Activated T-cell treated with anti-CD3 and anti-CD28 coated beads for 4 hours (primary cell): ENCODE measurements at places on chromosomes 6 and 20.

GRCh38 chr6:114312931-114313330, 29.9 kb downstream of the HS3ST5 start:
- no peak for DNase-seq

GRCh38 chr6:136487759-136488425, 62.3 kb downstream of the MAP7 start:
- no peak for DNase-seq

- no peak for DNase-seq
Measured at GRCh38 chr20:58551631-58552030, 36.4 kb upstream of the APCDD1L start.

GRCh38 chr6:34524499-34524898, 31.6 kb downstream of the SPDEF start:
- DNase-seq = no peak

GRCh38 chr6:156890627-156891314, 113.6 kb downstream of the ARID1B start:
- no peak for DNase-seq

DNA sequence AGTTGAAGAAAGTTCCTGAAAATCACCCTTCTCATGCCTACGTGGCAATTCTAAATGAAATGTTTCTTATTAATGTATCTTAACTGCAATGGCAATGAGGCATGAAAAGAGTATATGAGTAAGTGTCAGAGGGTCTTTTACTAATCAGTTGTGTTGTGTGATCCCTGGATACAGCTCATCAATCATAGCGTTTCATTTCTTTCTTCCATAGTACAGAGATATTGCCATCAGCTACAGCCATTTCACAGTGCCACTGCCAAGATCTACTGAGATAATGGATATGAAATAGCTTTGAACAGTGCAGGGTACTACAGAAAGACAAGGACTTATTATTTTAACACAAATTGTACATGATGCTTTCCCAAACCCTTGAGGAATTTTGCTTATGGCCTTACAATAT, 450.8 kb downstream of the KHDRBS2 start:
- no peak for DNase-seq

DNA sequence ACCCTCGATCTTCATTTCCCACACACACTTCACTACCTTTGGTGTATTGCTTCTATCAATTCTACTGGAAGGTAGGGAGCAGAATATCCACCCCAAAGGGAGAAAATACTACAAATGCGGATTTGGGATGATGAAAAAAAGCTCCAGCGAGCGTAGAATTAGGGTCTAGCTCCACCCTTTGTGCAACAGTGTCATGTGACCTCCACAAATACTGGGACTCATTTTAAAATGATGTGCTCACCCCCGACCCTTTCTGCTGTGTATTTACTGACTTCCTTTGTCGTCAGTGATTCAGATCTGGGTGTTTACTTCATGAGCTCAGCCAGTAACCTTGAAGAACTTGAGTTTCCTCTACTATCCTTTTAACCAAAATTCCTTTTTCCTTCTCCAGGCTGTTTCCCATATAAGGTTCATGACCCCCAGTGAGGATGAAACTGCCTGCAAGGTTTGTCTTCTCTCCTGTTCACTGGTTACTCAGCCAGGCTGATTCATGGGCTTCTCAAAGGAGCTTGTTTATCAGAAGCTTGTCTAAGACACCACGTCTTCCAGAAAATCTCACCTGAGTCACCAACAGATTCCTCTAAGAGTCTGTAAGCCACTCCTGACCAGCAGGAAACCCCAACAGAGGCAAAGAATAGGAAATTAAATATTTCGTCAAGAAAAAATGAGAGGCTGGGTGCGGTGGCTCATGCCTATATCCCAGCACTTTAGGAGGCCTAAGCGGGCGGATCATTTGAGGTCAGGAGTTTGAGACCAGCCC, 39.6 kb upstream of the PAX1 start:
- no peak for DNase-seq

- DNase-seq = no peak
Measured at GRCh38 chr6:6781172-6781872, 192.8 kb downstream of the LY86 start.

DNA sequence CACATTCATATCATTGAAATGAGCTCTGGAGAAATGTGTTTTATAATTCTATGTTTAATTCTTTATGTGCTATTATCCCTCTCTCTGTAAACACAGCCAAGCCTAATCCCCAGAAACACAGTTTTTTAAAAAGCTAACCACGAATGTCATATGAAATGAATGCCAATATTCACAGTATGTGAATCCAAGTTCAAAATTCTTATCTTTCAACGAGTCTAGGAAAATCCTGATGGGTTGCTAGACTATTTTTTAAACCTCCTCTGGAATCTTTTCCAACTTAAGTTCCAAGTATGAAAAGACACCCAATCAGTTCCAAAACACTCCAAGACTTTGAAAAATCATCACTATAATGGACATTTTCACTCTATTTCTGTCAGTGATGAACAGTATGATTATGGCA, 689.3 kb downstream of the HACE1 start:
- no peak for DNase-seq

DNA sequence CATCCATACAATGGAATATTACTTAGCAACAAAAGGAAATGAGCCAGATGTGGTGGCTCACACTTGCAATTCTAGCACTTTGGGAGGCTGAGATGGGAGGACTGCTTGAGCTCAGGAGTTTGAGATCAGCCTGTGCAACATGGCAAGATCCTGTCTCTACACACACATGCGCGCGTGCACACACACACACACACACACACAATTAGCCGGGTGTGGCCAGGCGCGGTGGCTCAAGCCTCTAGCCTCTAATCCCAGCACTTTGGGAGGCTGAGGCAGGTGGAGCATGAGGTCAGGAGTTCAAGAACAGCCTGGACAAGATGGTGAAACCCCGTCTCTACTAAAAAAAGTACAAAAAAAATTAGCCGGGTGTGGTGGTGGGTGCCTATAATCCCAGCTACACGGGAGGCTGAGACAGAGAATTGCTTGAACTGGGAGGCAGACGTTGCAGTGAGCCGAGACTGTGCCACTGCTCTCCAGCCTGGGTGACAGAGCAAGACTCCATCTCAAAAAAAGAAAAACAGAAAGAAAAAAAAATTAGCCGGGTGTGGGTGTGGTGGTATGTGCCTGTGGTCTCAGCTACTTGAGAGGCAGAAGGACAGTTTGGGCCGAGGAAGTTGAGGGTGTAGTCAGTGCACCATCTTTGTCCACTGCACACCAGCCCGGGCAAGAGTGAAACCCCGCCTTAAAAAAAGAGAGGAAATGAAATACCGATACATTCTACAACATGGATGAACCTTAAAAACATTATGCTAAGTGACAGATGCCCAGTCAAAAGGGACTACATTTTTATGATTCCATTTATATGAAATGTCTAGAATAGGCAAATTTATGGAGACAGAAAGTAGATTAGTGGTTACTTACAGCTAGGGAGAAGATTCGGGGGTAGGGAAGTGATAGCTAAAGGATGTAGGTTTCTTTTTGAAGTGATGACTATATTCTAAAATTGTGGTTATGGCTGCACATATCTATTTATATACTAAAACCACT, 52.5 kb downstream of the RBL1 start:
- DNase-seq = no peak

DNA sequence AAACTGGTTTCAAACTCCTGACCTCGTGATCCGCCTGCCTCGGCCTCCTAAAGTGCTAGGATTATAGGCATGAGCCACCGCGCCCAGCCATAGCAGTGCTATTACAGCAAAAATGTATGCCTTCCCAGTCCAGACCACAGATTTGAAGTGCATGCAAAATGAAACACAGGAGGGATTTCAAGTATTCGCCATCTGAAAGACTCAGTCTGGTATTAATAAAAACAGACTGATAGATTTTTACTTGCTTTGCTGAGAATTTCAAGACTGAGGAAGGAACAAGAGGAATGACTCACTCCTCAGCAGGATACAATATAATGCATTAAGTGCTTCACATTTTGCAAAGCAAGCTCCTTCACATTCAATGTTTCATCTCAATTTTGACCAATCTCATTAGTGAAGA, 134.9 kb downstream of the TMEM200A start:
- DNase-seq = no peak

DNA sequence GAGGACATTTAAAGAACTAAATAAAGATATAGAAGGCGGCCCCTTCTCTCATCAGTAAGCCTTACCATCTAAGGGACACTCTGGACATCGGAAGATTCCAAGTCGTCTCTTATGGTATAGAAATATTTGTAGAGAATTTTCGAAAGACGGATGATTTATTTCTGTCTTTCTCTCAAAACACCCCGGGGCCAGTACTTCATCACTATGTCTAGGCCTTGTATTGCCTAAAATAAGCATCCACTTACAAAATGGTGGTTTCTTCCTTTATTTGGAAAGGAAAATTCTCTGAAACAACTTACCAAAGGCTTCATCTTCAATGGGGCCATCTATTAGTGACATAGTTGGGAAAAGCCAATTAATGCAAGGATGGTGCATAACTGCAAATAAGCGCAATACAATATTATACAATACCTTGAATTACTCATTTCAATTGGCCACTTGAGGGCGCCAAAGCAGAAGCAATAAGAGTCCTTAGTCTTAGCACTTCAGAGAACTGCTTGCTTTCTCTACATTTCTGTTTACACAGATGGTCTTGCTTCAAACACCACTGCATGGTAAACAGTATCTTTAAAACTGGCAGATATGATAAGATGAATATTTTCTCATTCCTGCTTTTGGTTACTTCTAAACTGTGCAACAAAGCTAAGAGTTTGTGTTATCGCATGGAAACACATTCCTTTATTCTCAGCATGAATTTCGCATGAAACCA, 113.2 kb downstream of the VIP start:
- peak; percentile 57 for DNase-seq

GRCh38 chr20:39225536-39225935, 263.4 kb downstream of the DHX35 start:
- no peak for DNase-seq
